K562 (cell line): ENCODE measurements at places on chromosomes 1 and 21. TPM values are rescaled to one million over a fixed set of nuclear protein-coding genes. Genes with fewer than 3 reads are reported as not detected.

Gene TNFRSF9
- 0.09 and 0.16 TPM in 2 replicates for total RNA-seq

Gene SLC1A7
- total RNA-seq, result not detected in 2 replicates

Gene SMPDL3B
- total RNA-seq, result 0.74 and 0.98 TPM in 2 replicates

Gene IRF6
- total RNA-seq, result 0.20 and 0.29 TPM in 2 replicates

Gene F13B
- total RNA-seq, result not detected in 2 replicates

Gene BATF3
- 2.0 and 3.8 TPM in 2 replicates for total RNA-seq

Gene TSSK3
- total RNA-seq, result 2.3 and 3.3 TPM in 2 replicates

Gene AMY1C
- not detected in 2 replicates for total RNA-seq

Gene HSD3B2
- 0.96 and 1.1 TPM in 2 replicates for total RNA-seq
